ENCODE measurements at places on chromosomes 16 and 17.

DNA sequence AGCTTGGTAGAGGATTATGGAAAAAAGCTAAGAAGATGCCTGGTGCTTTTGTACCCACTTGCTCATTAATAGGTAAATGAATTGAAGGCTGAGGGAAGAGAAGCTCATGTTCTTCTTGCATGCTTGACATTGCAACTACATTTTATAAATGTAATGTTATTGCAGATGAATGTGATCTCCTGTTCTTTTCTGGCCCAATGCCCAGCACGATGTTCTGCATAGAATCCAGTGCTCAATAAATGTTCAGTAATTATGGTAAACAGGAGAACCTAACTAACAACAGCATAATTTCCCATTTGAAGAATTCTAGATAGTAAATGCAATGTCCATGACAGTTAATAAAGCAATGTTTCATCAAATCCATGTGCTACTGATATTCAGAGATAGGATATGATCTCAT lies 638.2 kb upstream of the SOX9 start:
- no peak for DNase-seq

- no peak for DNase-seq
These were observed 372.5 kb downstream of the CDH11 start for GRCh38 chr16:64749346-64749745.

- DNase-seq = no peak
These were observed 247.4 kb downstream of the PRKCA start for GRCh38 chr17:66549731-66550207.

- no peak for DNase-seq
These were observed 103.7 kb downstream of the GOSR1 start for GRCh38 chr17:30580916-30581315.

- DNase-seq = no peak
These were observed 338.0 kb downstream of the SLC39A11 start for GRCh38 chr17:72754513-72754912.

DNA sequence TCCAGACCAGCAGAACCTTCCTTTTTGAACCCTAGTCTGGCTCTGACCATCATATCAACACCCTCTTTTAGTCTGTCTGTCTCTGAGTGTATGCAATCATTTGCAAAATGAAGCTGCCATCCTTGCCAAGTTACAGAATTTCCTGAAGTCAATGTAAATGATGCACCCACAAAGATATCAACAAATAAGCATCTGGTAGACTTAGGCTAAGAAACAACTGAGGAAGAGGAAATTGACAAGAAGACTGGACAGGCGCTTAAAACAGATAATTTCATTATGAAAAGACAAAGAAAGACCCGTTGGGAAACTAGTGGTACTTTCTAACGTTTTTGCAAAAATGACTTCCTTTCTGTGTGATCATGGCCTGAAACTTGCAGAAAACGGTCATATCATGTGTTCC lies 24.7 kb upstream of the CIITA start:
- no peak for DNase-seq

DNA sequence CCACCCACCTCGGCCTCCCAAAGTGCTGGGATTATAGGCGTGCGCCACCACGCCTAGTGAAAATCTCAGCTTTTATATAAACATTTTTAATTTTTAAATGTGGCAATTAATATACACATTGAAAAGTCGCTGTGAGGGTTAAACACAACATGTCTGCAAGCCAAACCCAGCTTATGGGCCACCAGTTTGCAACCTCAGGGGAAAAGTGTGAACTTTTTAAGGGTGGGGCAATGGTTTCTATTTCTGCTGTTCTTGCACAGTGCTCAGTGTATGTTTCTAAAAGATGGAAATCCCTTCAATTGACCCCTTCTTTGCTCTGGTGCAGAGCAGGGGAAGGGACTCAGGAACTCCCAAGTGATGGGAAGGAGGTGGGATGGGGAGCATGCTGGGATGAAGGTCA lies 18.3 kb upstream of the SUPT4H1 start:
- DNase-seq = no peak
